ENCODE measurements at places on chromosomes 16 and 17.
A peak's percentile ranks its signal among the peaks of the same experiment; 100 is the strongest.

DNA sequence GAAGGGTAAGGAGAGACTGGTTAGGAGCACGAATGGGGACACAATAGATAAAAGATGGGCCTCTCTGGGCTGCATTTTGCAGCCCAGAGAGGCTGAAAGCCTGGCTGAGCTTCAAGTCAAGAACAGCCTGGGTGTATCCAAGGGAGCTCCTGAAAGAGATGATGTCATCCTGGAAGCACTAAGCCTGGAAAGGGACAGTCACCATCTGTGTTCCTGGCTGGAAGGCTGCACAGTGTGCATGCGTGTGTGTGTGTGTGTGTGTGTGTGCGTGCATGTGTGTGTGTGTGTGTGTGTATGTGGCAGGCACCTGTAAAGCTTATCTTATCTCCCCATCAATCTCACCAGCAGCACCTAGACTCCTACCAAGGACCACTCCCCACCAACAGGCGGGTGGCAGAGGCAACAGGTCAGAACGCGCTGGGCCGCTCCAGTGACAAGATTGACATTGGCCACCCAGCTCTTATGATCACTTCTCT, 44.1 kb downstream of the COG7 start:
- DNase-seq, result no peak

DNA sequence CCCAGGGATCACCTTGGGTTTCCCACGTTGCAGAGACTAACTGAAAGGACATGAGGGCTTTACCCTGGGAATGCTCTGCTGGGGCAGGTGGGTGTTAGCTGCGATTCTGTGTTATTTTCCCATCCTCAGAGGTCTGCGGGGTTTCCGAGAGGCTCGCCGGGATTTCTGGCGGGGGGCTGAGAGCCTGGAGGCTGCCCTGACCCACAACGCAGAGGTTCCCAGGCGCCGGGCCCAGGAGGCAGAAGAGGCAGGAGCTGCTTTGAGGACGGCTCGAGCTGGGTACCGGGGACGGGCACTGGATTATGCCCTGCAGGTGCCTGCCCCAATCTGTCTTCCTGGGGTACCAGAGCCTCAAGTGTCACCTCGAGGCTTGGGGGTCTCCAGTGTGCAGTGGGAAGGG, 6.9 kb downstream of the ACAP1 start:
- DNase-seq, result no peak

GRCh38 chr17:52120465-52120864, 38.0 kb downstream of the CA10 start:
- no peak for DNase-seq

DNA sequence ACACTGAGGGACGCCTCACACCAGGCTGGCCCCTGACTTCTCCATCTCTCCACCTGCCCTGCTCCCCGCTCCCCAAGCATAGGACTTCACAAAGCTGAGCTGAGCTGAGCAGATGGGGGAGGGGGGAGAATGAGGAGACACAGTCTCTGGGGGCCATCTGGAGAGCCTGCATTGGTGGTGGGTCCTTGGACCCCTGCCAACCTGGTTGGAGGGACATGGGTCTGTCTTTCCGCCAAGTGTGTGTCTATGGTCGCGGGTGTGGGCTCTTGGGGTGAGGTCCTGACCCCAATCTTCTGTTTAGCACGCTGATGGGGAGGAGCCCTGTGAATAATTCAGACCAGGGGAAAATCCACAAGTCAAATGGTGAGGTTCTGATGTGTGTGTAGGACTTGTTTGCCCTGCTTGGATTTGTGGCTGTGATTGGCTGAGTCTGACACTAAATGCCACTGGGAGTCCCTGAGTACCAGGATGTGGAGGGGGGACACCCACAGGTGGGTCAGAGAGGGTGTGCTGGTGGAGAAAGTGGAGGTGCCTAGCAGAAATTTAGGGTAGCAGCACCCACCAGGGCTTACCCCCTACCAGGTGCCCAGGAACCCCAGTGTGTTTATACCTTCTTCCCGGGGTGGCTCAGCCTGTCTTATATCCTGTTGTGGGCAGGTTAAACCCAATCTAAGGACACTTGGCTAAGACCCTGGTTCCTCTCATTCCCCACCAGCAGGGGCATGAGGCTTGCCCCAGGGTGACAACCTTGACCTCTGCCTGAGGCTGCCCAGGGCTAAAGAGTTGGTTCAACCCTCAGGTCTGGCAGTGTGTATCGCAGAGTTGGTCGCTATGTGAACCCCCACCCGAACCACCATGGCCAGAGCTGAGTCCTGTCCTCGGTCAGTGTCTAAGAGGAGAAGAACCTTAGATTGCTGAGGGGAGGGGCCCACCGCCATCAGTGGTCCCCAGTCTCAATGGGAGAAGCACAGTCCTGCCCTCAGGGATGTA, 2.1 kb downstream of the FMNL1 start:
- DNase-seq, result peak; percentile 24

- no peak for DNase-seq
Measured at GRCh38 chr17:57997085-57997809, 9.2 kb upstream of the VEZF1 start.

DNA sequence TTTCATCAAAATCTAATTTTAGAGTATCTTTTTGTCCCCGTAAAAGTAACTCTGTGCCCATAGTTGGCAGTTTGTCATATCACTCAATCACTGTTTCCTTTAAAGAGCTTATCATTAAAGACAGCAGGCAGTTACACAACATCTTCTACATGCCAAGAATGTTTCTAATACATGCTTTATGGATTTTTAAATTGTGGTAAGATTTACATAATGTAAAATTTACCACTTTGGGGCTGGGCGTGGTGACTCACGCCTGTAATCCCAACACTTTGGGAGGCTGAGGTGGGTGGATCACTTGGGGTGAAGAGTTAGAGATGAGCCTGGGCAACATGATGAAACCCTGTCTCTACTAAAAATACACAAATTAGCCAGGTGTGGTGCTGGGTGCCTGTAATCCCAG, 687.2 kb downstream of the WWOX start:
- DNase-seq, result no peak

GRCh38 chr16:29007730-29008593, 23.1 kb downstream of the LAT start:
- DNase-seq, result no peak

DNA sequence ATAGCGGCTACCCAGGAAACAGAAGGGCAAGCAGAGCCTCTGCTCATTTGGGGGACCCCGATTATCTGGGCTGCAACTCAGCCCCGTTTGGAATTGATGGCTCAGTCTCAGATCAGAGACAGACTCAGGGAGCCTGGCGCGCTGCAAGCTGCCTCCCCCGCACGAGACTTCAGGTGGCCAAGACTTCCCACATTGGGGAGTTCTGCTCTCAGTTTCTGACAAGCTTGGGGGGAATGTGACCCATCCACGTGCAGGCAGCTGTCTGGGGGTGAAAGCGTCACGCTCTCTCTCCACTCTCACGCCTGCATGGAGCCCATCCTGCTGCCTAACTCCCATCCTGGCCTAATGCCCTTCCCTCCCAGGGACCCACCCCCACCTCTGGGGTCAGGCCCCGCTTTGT, 157.6 kb upstream of the GSE1 start:
- DNase-seq, result no peak

DNA sequence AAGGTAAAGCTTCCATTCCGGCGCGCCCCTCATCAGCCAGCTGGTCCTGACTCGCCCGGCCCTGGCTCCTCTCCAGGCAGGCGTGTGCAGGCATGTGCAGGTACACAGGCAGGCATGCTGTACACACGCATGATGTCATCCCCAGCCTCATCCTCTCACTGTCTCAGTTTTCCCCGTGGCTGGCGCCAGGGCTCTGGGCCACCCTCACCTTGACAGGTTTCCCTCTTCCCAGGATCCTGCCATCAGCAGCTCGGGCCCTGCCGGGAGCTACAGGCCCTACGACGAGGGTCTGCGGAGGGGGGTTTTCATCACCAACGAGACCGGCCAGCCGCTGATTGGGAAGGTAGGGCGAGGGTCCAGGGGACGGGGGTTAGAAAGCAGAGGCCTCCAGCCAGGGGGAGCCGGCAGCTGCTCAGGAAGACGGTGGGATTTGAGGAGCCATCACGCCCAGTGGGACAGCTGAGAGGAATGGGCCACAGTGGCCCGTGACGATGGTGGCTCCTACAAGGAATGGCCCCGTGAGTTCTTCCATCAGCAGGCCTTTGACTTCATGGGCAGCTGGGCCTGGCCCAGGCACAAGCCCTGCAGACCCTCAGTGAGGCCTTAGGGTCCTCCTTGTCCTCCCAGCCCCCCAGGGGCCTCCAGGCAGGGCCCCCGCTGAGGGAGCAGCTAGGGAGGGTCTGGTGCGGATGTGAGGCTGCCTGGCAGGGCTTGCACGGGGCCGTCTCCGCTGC, 8.5 kb downstream of the GAA start:
- no peak for DNase-seq

DNA sequence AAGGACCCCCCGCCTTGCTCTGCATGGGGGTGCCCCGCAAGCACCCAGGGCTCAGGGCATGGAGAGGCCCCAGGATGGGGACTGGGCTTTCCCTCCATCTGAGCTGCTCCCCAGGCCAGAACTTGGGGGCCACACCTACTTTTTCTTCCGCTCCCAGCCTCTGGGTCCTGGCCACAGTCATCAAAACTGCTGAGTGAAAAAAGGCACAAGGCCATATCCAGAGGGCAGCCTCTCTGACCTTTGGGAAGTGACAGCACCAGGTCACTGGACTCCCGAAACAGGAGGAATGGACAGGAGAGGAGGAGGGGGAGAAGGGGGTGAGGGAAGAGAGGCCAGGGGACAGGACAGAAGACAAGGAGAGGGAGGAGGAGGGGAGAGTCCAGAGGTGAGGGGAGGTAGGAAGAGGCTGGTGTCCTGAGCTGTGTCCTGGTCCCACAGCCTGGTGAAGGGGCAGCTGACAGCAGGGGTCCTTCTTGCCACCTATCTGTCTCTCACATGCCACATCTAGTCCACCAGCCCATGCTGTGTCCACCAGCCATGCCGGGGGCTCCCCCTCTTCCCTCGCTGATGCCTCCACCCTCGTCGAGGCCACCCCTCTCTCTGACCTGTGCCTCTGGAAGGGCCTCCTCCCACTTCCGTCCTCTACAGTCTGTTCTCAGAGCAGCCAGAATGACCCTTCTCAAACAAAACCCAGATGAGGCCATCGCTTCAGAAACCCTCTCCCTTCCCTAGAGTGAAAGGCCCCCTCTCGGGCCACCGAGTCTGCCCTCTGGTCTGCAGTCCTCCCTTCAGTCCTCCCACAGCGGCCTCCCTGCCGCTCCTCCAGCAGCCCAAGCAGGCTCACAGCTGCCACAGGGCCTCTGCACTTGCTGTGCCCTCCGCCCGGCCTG, 73.9 kb upstream of the TOB1 start:
- DNase-seq, result no peak

GRCh38 chr16:20175358-20175757, 101.7 kb upstream of the GPR139 start:
- DNase-seq, result no peak

DNA sequence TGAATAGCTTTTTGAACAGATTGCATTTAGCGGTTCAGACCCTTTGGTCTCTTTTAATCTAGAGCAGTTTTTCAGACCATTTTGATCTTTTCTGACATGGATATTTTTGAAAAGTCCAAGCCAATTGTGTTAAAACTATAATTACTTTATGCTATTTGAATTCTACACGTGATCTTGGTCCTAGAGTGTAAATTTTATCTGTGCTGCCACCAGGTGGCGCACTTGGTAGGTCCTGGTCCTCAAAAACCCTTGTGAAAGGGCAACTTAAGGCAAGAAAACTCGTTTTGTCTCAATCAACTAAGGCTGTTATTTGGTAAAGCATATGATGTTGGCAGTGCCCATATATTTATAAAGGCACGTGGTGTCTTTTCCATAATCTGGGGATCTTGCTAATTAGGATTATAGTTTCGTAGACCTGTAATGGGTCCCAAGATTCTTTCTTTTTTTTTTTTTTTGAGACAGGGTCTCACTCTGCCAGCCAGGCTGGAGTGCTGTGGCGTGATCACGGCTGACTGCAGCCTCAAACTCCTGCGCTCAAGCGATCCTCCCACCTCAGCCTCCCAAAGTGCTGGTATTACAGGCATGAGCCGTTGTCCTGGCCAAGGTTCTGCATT, 43.9 kb upstream of the TEX2 start:
- DNase-seq, result no peak

DNA sequence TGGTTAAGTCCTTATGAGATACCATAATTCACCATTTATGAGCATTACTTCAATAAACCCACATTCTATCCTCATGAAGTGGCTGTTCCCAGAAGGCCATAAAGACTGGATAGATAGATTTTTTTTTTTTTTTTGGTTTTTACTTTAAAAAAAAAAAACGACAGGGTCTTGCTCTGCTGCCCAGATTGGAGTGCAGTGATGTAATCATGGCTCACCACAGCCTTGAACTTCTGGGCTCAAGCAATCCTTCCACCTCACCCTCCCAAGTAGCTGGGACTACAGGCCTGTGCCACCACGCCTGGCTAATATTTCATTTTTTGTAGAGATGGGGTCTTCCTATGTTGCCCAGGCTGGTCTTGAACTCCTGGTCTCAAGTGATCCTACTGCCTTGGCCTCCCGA, 102.3 kb downstream of the XYLT1 start:
- DNase-seq, result no peak

DNA sequence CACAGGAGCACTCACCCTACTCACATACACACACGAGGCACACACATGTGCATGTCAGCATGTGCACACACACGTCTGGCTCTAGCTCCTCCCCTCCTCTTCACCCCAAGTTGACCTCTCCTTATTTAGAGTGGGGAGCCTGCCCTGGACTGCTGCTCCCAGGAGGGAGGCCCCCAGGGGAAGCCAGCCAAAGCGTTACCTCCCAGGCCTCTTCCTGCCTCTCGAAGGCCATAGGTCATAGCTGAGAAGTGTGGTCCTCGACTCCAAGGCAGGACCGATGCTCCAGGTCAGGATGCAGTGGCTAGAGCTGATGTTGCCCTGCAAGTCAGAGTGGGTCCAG, 18.8 kb downstream of the POLR3K start:
- no peak for DNase-seq

DNA sequence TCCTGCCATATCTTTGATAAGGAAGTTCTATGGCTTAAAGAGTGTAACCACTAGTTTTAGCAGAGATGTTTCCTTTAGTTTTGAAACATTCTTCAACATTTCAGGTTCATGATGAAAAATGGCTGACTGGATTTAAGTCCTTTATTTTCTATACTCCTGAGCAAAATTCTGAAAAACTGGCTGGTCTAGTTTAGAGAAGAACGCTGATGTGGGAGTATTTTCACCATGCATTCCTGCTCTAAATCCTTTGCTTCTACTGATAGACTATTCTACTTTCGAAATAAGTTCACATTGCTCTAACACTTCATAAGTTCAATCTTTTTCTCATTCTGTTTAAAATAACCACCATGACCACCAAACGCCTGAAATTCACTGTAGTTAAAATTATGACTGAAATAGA, 281.9 kb downstream of the FTO start:
- DNase-seq, result no peak

- DNase-seq, result no peak
Measured at GRCh38 chr17:58319173-58320162, 9.1 kb downstream of the TSPOAP1 start.

DNA sequence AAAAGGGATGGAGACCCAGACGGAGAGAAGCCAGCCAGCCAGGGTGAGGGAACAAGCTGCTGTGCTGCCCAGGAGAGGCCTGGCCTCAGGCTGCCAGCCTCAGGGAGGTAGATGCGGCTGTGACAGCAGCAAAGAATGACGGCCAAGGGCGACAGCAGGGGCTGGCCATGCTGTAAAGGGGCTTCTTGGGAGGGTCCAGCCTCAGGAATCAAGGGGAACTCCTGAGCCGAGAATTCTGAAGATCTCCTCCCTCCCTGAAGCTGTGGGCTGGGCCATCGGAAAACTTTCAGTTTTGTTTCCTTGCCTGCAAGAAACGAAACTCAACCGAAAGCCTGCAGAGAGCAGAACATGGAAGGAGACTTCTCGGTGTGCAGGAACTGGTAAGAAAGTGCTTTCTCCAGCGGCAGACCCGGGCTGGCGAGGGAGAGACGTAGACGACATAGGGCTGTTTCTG, at the start of gene XAF1:
Gene XAF1, plus strand, starts transcription at position 316 of the 454 bp plus-strand sequence. Its CDS starts 33 bp downstream, at position 349.
- no peak for DNase-seq
